ENCODE measurements at places on chromosomes 11 and 22.
A peak's percentile ranks its signal among the peaks of the same experiment; 100 is the strongest.

DNA sequence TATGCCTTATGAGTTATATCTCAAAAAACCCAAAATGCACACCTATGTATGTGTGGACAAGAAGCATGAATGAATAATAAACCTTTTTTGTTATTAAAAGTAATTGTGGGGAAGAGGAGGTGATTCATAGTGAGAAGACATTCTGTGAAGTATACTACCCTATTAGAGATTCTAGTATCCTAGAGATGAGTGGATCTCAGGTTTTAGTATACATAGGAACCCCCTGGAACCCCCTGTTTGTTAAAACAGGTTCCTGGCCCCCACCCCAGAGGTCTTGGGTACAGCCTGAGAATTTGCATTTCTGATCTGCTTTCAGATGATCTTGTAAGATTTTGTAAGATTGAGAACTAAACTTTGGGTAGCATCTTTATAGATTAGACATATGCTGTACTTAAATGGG is 17.5 kb downstream of the NUCB2 start:
- no peak for DNase-seq

DNA sequence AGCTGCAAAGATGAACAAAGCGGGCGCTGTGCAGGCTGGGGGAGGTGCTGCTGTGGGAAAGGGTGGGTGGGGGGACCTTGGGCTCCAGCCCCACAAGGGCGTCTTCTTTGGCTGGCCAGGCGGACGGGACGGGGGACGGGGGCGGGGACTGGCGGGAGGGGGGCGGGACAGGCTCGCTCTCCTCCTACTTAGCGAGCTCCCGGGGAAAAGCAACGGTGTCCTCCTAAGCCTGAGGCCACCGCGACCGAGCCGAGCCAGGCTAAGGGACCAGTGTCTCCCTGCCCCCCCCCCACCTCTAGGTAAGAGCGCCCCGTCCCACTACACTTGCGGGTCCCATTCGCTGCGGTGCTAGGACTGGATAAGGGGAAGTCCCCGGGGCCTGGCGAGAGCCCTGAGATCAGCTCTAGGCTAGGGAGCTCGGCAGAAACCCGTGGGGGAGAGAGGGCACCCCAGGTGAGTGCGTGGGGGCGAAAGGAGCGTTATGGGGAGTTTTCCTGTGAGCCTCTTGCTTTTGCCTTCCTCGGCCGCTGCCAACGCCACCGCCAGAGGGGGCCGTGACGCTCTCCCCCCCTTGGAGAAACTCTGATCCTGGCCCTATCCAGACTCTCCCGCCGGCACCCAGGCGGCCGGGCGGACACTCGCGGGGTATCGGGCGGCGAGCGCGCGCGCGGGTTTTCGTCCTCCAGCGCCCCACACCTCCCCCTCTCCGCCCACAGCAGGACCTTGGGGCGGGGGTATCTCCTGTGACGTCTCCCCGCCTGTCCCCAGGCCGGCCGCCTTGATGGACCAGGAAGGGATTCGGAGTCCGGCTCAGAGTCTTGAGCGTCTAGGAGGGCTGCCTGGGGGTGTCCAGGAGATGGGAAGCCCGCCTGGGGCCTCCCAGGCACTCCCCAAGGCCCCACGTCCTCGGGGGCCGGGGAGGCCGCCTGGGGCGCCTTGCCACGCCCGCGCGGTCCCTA is at the start of gene PHLDB1:
Gene PHLDB1, plus strand, starts transcription at position 215 of the 959 bp plus-strand sequence. CDS start 6,222 bp downstream, outside the sequence.
- peak; percentile 82 for DNase-seq

GRCh38 chr11:73980001-73980961 is 2.4 kb downstream of the UCP2 start:
- DNase-seq: peak; percentile 83

GRCh38 chr22:28710576-28711191 is 30.9 kb downstream of the CHEK2 start:
- DNase-seq: peak; percentile 89

- DNase-seq: no peak
Observed at GRCh38 chr11:10603721-10604297, 35.3 kb upstream of the LYVE1 start.

DNA sequence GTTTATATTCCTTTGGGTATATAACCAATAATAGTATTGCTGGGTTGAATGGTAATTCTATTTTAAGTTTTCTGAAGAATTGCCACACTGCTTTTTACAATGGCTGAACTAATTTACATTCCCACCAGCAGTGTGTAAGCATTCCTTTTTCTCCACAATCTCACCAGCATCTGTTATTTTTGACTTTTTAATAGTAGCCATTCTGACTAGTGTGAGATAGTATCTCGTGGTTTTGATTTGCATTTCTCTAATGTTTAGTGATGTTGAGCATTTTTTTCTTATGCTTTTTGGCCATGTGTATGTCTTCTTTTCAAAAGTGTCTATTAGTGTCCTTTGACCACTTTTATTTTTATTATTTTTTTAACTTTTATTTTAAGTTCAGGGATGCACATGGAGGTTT is 275.3 kb downstream of the METTL15 start:
- no peak for DNase-seq

DNA sequence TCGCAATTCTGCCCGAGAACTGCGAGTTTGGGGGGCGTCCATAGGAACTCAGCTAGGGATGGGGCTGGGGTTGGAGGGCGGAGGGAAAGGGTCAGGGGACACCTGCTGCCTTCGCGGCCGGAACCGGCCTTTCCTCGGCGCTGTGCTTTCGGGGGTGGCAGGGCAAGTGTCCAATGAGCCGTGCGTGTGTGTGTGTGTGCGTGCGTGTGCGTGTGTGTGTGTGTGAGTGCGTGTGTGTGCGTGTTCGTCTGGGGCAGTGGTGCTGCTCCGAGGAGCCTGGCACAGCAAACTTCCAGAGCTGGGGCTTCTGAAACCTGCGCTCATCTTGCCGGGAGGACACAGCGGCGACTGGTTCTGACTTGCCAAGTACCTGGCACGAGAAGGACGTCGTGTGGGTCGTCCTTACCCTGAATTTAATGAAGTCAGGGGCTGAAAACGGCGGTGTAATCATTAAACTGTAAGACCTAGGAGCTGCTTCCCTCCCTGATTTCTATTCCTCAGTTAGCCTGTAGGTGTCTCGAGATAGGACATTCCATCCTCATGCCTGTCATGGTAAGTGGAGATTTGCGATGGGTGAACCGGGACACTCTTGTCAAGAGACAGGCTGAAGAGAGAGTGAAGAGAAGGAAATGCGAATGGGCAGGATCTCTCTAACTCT is 27.0 kb upstream of the AMOTL1 start:
- peak; percentile 77 for DNase-seq
